Activated T-cell treated with anti-CD3 and anti-CD28 coated beads, Interleukin-2, amount 50 U/mL, for 48 hours (primary cell): ENCODE measurements at places on chromosomes 1 and 21.
A peak's percentile ranks its signal among the peaks of the same experiment; 100 is the strongest.

GRCh38 chr1:37342736-37343135 is 131.6 kb upstream of the ZC3H12A start:
- DNase-seq: no peak

DNA sequence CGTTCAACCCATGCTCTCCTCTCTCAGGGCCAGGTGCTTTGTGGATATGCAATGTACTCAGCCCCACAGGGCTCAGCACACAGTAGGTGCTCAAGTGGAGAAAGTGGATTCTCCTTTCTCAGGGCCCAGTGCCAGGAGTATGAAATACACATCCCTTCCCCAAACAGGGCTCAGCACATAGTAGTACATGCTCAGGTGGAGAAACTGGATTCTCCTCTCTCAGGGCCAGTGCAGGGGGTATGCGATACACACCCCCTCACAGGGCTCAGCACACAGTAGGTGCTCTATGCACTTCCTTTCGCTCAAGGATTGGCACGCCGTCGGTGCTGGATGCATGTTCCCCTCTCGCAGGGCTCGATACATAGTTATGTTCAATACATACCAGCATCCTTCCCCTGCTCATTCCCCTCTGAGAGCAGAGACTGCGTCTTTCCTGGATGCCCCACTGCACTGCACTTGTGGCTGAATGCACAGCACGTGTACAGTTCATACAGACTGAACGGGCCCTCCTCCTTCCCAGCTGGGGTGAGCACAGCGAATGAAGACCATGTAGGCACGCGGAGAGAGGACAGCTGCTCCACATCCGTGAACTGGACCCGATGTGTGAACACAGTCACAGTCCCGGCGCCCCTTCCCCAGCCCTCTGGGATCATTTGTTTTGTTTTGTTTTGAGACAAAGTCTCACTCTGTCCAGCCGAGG is 16.6 kb upstream of the DISP3 start:
- no peak for DNase-seq

- no peak for DNase-seq
Observed at GRCh38 chr21:46620846-46621245, 14.6 kb upstream of the PRMT2 start.

DNA sequence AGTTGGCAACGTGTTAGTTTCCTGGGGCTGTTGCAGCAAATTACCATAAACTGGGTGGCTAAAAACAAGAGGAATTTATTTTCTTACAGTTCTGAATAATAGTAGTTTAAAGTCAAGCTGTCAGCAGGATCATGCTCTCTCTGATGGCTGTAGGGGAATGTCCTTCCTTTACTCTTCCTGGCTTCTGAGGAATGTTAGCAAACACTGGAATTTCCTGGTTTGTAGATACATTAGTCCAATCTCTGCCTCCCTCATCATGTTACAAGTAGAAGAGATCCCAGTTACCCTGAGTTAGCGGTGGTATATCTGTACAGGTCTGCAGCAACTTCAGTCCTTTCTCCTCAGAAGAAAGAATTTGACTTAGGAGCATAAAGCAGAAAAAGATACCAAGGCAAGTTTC is 2249.1 kb downstream of the NCAM2 start:
- no peak for DNase-seq

DNA sequence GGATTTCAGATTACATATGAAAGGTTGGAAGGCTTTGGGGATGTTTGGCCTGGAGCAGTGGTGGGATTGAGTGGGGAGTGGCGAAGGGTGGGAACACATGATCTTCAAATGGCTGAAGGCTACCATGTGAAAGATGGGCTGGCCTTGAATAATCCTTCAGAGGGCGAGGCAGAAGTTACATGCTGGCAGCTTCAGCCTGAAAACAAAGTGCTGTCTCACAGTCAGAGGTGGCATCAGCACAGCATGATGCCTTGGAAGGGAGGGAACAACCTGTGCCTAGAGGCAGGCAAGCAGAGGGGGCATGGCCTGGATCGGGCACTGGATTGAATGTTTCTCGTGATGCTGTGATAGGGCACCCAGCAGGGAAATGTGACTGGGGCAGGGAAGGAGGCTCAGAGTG is 130.8 kb downstream of the BEND5 start:
- no peak for DNase-seq

- DNase-seq: no peak
Observed at GRCh38 chr1:51439053-51439452, 80.0 kb downstream of the EPS15 start.

DNA sequence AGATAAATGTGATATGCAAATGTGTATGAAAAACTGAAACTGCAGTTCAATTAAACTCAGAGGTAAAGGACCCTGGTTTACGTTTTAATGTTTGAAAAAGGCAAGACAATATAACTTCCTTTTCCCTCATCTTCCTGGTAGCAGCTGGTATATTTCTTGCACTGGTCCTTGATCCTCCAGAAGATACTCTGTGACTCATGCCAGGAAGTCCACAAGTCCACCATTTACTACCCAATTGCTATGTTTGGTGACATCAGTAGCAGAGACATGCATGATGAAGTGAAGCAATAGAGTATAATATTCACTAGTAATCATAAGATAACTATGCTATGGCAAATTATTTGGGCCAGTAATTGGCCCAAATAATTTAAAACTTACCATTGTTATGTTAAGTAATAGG is 774.5 kb upstream of the NEGR1 start:
- no peak for DNase-seq

- no peak for DNase-seq
Observed at GRCh38 chr1:176110203-176110602, 96.9 kb downstream of the COP1 start.

GRCh38 chr1:67642629-67643028 is 42.4 kb upstream of the GADD45A start:
- DNase-seq: no peak

- DNase-seq: peak; percentile 50
Observed at GRCh38 chr1:221439747-221440501, 302.0 kb downstream of the DUSP10 start.

GRCh38 chr1:156926175-156926574 is 5.7 kb downstream of the LRRC71 start:
- DNase-seq: peak; percentile 62

DNA sequence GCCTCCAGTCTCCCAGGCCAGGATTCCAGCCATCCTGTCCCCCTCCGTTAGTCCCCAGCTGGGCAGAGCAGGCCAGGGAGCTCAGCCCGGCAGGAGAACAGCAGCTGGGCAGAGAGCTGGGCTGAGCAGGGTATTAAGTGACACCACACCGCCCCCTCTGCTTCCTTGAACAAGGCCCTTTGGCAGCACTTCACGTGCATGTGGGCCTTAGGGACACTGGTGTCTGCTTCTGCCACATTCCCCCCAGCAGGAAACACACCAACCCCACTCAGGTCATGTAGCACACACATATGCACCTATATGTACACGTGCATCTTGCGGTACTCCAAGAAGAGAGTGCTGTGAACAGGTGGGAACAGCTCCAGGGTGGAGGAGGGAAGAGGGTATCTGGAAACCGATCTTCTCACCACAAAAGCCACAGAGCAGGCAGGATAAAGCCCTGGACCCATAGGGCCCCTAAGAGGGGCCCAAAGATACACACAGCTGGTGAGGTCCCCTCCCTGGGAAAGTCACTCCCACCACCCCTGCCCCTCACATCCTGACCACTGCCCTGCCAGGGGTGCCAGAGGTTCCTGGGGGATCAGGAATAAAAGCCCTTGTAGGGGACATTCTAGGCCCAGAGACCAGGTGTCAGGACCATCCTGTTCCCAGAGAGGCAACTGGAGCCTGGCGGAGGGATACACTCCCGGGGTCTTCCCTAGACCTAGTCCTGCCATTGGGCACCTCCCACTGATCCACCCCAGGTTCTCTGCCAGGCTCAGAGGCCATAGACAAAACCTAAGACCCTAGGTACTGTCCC is 4.5 kb downstream of the EPHA2 start:
- no peak for DNase-seq

- DNase-seq: no peak
Observed at GRCh38 chr1:219472596-219472995, 140.3 kb downstream of the ZC3H11B start.

DNA sequence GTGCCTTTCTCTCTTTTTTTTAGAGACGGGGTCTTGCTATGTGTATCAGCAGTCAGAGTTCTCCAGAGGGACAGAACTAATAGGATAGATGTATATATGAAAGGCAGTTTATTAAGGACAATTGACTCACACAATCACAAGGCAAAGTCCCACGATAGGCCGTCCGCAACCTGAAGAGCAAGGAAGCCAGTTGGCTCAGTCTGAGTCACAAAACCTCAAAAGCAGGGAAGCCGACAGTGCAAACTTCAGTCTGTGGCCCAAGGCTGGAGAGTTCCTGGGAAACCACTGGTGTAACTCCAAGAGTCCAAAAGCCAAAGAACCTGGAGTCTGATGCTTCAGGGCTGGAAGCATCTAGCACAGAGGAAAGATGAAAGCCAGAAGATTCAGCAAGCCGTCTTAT is 16.3 kb upstream of the H3-3A start:
- DNase-seq: no peak

DNA sequence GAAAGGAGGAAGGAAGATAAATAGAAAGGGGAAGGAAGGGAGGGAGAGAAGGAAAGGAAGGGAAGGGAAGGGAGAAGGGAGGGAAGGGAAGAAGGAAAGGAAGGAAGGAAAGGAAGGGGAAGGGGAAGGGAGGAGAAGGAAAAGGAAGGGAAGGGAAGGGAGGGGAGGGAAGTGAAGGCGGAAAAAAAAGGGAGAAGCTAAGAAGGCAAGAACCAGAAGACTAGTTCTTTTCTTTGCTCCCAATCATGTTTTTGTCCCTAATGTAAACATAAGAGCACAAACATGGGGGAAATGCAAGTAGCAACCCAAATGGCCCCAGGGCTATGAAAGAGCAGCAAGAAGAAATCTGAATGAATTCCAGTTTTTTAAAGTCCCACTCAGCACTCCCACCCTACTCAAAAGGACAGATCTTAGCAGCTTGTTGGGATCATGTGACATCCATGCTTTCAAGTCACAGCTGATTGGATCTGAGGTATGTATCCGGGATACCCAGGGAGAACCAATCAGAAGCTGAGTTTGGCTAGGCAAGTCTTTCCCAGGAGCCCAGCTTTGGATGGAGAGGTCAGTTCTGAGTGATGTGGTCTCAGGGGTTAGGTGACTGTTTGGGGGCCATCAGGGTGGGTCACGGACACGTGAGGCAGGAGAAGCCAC is 24.2 kb upstream of the FHAD1 start:
- no peak for DNase-seq

DNA sequence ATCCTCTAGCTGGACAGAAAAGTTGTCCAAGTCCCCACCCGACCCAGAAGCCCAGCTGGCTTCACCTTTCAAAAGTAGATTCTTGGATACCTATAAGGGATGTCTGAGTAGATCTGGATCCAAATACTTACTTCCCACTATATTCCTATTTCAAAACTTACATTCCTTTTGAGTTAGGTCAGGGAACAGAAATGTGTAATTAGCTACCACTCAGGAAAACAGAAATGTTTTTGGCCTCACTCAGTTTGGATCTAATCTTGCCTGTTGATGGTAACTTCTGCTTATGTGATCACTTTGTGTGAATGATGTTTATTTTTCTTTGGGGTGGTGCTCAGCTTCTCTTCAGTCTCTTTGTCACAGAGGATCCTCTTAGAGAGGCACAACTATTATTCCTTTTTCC is 814.4 kb upstream of the RGS18 start:
- DNase-seq: no peak

- DNase-seq: no peak
Observed at GRCh38 chr1:61742620-61743430, 545 bp downstream of the PATJ start.

GRCh38 chr21:17964199-17964598 is 145.0 kb upstream of the C21orf91 start:
- no peak for DNase-seq

- DNase-seq: no peak
Observed at GRCh38 chr1:2210084-2210653, 15.6 kb upstream of the FAAP20 start.

DNA sequence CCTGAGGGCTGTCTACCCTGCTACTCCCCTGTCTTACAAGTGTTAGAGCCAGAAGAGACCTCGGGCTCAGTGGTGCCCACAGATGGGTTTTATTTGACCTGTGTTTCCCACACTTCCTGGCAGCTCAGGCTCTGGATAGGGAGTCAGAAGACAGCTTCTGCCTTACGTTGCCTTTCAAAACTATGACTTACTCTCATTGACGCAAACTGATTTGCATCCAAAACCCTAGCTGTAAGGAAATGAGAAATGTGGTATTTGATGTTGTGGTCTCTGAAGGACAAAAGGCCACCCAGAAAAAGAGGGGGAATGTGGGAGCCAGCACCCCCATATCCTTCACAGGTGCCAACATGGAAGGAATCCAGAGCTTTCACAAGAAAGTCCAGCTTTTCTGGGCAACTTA is 180.2 kb downstream of the ATG4C start:
- no peak for DNase-seq

- DNase-seq: no peak
Observed at GRCh38 chr1:56414728-56415224, 164.6 kb downstream of the PLPP3 start.

DNA sequence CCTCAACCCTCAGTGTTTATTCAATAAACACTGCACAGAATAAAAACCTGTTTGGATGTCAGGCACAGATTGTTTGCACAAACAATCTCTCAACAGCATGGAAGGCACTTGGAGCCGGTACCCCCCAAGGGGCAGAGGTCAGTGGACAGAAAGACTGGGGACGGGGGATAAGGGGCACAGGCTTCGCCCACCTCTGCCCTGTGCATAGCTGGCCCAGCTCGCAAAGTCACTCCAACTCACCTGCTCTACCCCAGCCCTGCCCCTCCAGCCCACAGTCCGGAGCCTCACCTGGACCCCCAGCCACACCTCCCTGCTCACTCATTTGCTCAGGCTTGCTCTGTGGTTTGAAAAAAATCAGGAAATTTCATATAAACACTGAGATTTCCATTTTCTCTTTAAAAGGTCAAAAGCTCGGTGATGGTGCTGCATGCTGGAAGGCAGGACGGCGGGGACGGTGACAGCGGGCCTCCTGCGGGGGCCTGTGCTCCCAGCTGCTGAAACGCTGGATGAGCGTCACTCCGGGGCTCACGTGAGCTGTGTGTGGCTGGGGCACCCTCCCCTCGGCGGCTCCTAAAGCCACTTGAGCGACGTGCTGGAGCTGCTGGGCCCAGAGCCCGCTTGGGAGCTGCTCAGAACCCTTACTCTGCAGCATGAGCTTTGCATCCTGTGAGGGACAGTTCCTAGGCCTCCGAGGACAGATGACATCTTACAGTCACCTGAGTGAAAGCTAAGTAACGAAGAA is 54.5 kb downstream of the PRDM15 start:
- DNase-seq: no peak

DNA sequence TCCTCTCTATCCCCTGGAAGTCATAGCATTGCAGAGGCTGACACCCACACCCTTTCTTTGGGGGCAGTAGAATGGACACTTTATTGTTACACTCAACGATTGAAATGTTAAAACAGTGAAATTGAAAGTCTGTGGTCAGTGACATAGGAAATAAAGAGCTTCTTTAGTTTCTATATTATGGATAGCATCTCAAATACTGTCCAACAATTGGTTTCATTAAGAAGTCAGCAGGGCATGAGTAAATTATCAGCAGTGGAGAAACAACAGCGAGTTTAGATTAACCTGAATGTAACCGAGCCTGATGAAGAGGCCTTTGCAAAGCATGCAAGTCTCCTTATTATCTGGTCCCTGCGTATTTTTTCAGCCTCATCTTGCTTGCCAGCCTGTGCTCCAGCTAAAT is 350.7 kb downstream of the NTNG1 start:
- DNase-seq: no peak
